D721Med (cell line): ENCODE measurements at places on chromosomes 13 and 19.

GRCh38 chr13:26957182-26957581, 196.6 kb upstream of the GPR12 start:
- no peak for DNase-seq

DNA sequence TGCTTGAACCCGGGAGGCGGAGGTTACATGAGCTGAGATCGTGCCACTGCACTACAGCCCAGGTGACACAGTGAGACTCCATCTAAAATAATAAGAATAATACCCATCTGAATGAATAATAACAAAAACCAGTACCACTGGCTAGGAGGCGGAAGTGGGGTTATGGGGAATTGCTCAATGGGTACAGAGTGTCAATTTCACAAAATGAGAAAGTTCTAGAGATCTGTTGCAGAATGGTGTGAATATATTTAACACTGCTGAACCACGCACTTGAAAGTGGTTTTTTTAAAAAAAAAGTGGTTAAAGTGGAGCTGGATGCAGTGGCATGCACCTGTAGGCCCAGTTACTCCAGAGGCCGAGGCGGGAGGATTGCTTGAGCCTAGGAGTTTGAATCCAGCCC, 18.5 kb downstream of the KLF2 start:
- DNase-seq, result no peak

- DNase-seq, result no peak
Measured at GRCh38 chr13:99620806-99621205, 119.5 kb downstream of the TM9SF2 start.

DNA sequence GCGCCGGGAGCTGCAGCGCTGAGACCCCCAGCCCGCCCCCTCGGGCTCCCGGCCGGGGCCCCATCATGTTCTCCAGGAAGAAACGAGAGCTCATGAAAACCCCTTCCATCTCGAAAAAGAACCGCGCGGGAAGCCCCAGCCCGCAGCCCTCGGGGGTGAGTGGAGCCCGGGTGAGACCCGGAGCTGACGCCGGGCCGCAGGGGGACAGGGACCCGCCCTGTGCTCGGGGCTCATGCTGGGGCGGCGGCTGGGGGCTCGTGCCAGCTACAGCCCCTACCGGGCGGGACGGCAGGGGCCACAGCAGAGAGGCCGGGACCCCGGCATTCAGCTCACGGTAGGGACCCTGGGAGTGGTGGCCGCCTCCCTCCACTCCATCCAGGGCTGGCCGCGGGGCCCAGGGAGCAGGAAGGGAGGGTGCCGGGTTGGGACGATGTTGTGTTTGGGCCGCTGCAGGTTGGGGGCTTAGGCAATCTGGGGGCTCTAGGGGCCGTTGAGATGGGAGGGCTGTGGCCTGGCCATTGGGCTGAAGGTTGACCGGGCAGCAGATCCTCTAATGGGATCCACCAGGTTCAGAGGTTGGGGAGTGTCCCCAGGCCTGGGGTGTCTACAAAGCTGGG, 482 bp downstream of the ARHGAP45 start:
- no peak for DNase-seq

DNA sequence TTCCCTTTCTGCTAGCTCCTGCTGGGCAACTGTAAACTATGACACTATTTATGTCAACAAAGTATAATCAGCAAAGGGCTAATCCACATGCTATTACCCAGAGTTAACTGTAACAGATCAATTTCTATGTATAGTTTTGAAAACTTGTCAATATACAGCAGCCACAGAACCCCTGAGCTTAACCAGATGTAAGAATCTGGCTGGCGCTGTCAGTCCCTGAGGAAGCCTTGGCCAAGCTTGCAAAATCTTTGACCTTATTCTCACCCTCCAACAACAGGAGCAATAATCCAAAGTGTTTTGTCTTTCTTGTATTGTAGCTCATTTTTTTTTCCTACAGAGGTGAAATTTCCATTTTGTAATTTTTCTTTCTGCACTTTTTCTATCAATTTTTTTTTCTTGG, 1230.1 kb upstream of the SLC10A2 start:
- DNase-seq, result no peak

GRCh38 chr13:49388091-49388635, 55.7 kb downstream of the CAB39L start:
- DNase-seq, result no peak

DNA sequence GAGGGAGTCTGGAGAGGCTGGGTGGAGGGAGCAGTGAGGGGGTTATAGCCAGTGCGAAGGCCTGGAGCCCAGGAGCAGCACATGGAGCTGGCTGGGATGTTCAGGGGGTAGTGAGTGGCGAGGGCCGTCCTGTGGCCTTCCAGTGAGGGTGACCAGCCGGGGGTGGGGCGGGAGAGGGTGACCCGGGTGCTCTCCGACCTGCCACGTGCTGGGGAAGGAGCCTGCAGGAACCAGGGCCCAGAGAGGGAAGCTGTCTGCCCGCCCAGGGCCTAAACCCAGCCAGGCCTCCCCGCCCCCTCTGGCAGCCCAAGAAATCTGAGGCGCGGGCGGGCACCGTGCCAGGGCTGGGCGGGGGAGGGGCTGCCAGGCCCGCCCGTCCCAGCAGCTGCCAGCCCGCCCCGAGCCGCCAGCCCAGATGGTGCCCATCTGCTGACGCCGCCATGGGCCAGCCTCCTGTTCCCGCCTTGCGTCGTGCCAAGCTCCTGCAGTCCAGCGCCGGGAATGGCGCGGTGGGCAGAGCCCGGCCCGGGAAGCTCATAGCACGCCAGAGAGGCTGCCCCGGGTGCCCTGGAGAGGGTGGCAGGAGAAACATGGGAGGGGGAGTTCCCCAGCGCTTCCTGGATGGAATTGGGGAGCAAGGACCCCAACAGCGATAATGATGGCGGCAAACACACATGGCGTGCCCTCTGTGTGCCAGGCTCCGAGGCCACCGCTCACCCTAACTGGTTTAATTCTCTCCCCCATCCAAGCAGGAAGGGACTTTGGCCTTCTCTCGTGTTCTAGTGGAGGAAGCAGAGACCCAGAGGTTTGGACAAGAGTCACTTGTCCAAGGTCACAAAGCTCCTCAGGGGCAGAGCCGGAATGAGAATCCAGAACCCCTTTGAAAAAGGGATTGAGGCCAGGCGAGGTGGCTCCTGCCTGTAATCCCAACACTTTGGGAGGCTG, 21.5 kb downstream of the NFIC start:
- DNase-seq, result no peak

- no peak for DNase-seq
Measured at GRCh38 chr13:25778808-25779305, 273.0 kb downstream of the SHISA2 start.

GRCh38 chr19:10870955-10871603, at the start of gene CARM1:
CARM1 (plus strand) TSS chr19:10871553; CDS start chr19:10871703, 150 bp downstream.
- peak; percentile 99 for DNase-seq

GRCh38 chr19:38015216-38015615, 108.2 kb downstream of the SIPA1L3 start:
- no peak for DNase-seq

GRCh38 chr13:21967871-21968270, 297.0 kb downstream of the FGF9 start:
- DNase-seq, result no peak
